EH (cell line): ENCODE measurements at places on chromosomes 13 and 19.
A peak's percentile ranks its signal among the peaks of the same experiment; 100 is the strongest.

- no peak for DNase-seq
Measured at GRCh38 chr19:29618871-29619270, 12.8 kb downstream of the POP4 start.

GRCh38 chr13:66534561-66534960 is 695.6 kb downstream of the PCDH9 start:
- DNase-seq: peak; percentile 57

GRCh38 chr13:35698911-35699576 is 222.6 kb upstream of the MAB21L1 start:
- peak; percentile 85 for DNase-seq

DNA sequence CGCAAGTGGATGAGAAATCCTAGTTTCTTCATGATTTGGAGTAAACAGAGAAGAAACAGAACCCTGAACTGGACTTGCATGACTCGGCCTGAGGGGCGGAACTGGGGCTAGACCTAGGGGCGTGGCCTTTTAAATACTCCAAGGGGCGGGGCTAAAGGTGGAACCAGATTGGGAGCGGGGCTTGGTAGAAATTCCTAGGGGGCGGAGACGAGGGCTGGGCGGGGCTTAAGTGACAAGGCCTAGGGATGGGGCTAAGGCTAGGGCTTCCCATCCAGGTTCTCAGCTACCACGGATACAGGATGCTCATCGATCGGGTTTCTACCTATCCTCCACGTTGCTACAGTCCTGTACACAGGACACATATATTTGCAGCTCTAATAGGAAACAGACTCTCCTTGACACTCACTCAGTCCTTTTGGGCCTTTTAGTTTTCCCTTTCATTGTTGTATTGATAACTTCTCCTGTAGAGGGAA is 372 bp upstream of the ZNF699 start:
- DNase-seq: peak; percentile 89

- DNase-seq: no peak
Measured at GRCh38 chr13:84296401-84296800, 414.1 kb upstream of the SLITRK1 start.

GRCh38 chr13:24671386-24672113 is 8.7 kb upstream of the ATP12A start:
- peak; percentile 91 for DNase-seq

GRCh38 chr19:17484520-17485185 is 14.3 kb downstream of the SLC27A1 start:
- DNase-seq: no peak

DNA sequence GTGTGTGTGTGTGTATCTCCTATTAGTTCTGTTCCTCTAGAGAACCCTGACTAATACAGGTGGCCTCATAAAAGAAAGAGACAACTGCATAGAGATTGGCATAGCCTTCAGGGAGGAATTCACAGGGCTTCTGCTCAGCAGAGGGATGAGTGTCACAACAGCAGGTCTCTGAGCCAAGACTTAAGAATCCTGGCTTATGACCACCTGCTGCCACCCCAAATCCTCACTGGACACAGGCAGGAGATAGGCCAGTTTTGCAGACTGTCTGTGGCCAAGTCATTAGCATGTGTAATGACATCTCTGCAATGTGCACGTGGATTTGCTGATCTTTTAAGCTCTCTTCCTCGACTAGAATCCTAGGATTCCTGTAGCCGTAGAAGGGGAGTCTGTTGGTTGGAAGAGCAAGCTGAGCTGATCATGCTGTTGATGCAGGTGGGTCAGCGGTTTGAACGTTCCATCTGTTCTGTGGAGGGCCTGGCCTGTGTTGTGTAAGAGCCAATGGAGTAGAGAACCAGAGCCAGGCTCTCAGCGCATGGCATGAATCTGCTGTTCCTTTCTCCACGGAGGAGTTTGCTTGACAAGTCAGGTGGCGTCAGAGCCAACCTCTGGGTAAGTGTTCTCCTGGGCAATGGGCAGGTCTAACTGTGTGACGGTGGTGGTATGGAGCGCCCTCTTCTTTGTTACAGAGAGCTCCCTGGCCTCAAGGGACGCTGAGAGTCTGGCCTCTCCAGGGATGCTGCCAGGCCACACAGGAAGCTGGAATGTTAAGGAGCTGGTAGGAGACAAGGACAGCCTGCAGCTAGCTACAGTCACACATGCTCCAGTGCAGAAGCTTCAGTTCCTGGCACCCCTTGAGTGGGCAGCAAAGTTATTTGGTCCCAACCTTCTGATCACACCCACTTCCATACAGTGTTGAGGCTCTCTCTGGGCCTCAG is 503.1 kb downstream of the FOXO1 start:
- DNase-seq: peak; percentile 16

DNA sequence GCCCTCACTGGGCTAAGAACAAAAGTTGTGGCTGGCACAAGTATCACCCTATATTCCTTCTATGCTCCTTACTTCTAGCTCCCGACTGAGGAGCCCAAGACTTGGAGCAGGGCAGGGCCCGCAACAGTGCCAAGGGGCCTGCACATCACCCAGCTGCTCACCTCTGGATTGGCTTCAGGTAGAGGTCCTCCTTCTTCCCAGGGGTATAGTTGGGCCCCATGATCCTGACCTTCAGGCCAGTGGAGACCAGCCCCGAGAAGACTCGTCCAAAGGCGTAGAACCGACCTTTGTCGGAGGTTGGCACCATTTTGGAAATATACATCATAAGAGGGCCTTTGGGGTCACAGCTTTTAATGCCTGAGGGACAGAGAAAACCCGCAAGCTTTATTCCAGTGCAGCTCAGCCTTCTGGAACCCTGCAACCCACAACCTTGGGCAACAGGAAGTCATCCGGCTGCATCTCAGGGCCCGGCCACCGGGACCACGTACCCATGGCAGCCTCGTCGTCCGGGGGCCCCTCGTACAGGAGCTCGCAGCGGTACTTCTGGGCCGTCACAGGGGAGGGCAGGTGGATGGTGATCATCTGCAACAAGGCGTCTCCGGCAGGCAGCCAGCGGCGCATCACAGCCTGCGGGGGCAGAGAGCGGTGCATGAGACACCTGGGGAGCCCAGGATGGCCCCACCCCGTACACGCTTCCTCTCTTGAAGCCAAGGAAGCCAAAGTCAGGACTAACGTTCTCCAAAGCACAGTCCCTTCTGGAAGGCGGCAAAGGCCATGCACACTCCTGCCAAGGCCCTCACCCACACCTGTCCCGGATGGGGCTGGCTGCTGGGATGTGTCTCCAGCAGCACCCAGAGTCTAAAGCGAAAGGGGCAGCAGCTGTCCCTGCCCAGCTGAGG is 4.7 kb downstream of the EEF2 start:
- DNase-seq: no peak

DNA sequence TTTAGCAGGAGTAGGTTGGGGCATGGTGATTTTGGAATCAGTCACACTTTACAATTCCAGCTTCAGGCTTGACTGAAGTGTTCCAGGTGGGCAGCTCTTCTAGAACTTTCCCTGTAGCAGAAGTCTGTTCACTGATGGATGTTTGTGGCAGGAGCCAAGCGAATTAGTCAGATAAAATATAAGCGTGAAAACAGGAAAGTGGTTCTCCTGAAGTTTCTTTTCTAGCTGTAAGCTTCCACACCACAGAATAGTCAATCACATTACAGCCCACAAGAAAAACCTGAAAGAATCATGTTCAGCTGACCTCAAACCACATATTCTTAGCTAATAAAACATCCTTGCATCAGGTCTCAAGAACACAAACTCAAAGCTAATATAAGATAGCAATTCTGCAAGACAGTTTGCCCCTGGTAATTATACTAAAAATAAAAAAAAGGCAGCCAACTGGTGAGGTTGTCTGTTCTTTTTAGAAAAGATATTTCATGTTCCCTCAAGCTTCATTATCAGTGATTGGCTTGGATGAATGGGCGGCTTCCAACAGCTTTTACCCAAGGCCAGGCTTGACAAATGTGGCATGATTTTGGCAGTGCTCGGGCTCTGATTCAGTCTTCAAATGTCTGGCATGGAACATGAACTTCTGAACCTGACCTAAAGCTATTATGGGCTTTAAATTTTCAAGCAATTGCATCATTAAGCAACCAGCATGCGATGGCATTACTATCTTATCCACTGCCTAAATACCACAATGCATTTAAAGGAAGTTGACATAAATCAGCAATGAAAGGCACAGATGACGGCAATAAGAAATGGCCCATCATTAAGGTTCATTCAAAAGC is 136.8 kb downstream of the DCLK1 start:
- DNase-seq: peak; percentile 95

DNA sequence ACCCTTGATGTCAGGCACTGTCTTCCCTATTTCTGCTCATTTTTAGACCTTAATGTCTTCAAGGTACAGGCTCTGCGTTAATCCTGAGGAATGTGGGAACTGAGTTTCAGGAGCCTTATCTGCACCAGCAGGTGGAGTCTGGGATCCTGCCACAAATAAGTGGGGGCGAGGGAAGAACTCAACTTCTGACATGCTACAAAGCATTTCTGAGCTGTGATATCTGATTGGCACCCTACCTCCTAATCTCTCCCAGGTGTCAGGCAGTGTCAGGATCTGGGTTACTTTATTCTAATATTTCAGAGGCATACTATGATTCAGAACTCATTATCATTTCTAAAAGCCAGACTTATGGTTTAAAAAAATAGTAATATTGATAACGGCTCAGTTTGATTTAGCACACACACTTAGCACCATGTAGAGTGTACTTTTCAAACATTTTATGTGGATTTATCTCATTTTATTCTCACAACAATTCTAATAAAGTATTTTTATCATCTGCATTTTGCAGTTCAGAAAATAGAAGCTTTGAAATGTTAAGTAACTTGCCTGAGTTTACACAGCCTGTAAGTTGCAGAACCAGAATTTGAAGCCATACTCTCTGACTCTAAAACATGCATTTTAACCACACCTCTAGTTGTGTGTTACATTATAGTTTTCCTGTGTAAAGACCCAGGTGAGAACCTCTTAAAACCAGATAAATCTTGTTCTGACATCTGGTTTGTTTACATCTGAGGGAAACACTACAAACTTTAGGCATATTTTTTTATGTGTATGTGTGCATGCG is 358.6 kb downstream of the TDRD3 start:
- no peak for DNase-seq

GRCh38 chr13:32033744-32034143 is 2.2 kb downstream of the FRY start:
- DNase-seq: peak; percentile 28

- no peak for DNase-seq
Measured at GRCh38 chr13:75318138-75318833, 163.7 kb downstream of the TBC1D4 start.

- no peak for DNase-seq
Measured at GRCh38 chr19:2038284-2039088, 12.6 kb downstream of the MKNK2 start.

DNA sequence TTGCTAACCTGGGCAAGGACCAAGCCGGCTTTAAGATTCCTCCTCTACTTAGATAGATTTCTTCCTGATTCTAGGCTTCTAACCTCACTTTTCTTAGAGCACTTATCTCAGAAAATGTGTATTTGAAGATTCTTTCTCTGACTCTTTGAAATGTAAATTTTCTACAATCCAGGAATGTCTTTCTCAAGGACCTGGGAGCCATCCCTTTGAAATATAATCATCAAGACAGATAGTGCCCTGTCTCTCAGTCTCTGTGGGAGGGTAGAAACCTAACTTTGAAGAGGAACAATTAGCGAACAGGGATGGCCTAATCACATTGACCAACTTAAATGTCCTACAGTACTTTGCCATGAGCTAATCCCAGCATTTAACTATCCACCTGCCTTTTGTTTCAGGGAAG is 1646.0 kb downstream of the PCDH9 start:
- DNase-seq: no peak
